ENCODE measurements at places on chromosomes 12 and 14.

DNA sequence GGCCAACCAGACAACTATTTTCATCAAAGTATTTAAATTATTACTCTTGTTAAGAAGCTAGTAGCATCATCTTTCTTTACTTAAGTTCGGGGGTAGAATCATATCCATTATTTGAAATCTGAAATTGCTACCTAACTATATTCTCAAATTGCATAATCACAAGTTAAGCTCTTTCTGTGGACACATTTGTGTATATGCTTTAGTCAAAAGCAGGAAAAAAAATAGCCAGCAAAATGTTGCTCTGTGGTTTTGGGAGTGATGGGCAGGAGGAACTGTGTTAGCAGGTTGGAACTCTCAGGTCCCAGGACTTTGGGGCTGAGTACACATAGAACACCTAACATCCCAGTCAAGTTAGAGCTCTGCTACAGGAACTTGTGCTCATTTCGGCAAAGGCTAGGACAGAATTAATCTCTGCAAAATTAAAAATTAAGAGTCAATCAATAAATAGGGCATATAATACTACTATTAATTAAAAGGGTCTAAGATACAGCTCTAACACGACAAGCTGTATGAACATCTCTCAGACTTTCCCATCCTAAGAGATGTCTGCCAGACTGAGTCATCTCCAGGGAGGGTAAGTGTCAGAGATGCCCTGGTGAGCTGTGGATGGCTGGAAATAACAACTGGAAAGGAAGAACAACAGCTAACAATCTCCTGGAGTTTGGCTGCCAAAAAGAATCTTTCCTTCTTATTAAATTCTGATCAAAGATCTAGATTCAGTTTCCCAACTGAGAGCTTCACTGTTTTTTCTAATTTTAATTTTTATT is 203.5 kb upstream of the GZMB start:
- DNase-seq = no peak

- no peak for DNase-seq
Observed at GRCh38 chr14:104091061-104091926, 5.8 kb downstream of the ASPG start.

- DNase-seq = no peak
Observed at GRCh38 chr12:19409376-19409775, 29.9 kb upstream of the AEBP2 start.

DNA sequence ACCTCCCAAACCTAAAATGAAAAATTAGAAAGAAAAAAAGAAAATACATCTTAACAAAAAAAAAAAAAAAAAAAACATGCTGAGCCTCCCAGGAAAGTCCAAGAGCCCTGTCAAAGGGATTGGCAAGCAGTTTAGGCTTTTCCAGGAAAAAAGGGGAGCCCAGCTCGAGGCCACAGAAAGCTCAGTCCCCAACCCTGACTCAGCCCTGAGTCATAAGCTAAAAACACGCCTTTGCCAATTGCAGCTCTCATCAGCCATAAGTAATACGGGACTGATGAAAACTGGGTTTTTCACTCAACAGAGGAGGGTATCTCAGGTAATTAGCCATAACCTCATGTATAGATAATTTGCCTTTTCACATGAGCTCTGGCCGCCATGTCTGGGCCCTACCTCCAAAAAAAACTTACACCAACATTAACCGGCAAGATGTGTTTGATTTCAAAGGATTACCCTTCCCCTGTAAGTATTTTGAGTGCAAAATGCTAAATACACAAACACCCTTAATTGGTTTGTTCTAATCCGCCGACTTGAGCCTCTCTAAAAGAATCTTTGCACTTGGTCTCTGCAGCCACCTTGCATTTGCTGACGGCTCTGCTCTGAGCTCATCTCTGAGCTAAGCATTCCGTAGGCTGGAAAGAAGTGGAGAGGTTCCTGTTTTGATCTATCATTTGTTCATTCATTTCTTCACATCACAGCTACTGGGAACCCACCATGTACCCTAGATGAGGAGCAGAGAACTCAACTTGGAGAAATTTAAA is 319.2 kb downstream of the BCL11B start:
- no peak for DNase-seq

DNA sequence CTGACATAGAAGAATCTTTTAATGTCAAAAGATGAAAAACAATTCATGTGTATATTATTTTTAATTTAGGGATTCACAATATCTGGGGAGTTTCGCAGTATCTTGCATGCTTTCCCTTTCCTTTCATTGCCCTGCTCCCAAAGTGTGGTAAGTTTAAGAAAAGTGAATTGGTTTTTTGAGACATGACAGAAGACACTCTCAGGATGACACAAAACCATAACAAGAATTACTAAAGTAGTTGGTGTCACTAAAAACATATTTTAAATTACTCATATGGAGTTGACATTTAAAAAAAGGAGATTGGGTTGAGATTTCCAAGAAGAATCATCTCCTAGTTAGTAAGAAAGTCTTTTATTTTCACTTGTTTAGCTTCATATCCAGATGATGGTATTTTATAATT is 5.1 kb upstream of the PCNX1 start:
- no peak for DNase-seq

- DNase-seq = no peak
Observed at GRCh38 chr12:120453977-120454376, 7.7 kb downstream of the GATC start.

DNA sequence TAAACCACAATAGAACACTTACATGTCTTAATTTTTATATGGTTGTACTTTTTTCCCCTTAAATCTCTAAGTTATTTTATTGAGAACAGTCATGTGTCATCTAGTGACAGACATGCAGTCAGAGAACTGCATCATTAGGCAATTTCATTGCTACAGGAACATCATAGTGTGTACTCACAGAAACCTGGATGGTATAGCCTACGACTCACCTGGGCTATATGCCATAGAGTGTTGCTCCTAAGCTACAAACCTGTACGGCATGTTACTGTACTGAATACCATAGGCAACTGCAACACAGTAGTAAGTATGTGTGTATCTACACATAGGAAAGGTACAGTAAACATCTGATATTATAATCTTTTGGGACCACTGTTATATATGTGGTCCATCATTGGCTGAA is 557.6 kb downstream of the PRKD1 start:
- DNase-seq = no peak

GRCh38 chr12:76784600-76785051 is 20.7 kb downstream of the ZDHHC17 start:
- DNase-seq = no peak

DNA sequence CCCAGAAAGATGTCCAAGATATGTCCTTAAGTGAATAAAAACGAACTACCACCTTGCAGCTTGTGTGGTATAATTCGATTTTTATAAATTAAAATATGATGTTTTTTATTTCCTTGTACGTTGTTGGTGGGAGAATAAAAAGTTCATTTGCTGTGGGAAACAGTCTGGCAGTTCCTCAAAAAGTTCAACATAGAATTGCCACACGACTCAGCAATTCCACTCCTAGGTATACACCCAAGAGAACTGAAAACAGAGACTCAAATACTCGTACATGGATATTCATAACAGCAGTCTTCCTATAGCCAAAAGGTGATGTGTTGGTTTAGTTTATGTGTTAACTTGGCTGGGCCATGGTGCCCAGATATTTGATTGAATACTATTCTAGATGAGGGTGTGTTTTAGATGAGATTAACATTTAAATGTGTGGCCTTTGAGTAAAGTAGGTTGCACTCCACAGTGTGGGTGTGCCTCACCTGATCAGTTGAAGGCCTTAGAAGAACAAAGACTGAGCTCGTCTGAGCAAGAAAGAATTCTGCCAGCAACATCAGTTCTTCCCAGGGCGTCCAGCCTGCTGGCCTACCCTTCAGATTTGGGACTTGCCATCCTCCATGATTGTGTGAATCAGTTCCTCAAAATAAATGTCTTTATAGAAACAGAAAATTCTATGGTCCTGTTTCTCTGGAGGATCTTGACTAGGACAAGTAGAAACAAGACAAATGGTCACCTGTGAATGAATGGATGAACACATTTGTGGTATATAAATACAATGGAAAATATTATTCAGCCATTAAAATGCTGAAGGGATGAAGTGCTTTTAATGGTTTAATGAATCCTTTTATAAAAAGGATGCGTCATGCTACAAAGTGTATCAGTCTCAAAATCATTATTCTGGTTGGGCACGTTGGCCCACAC is 5.1 kb upstream of the DENR start:
- DNase-seq = no peak

- DNase-seq = no peak
Observed at GRCh38 chr12:14982562-14982961, 9.7 kb downstream of the PDE6H start.

DNA sequence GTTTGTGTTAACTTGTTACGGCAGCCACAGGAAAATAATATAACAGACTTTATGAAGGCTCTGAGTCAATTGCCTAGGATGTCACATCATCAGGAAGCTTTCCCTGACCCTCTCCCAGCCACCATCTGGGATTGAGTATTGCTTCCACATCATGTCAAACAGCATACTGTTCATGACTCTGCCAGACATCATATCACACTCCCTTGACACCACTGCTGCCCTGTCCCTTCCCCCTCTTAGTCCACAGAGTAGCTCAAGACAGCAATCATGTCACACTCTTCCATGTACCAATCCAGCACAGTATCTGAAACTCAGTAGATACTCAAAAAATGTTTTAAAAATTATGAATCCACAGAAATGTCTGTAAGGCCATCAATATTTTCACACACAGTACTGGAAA is 168.0 kb downstream of the PIK3C2G start:
- no peak for DNase-seq

DNA sequence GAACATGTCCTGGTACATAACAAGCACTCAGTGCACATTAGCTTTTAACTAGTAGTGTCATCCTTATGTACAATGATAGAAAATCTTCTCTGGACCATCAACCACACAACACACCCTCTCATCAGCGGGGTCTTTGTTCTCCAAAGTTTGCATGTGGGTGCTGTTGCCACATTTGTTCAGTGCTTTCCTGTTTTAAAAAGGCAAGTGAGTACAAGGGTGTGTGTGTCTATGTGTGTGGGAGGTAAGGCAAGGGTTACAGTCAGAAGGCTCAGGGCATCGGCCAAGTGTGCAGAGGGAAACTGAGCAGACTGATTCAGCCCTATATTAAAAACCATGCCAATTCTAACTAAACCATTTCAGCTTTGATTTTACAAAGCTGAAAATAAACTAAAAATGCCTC is 17.9 kb downstream of the KRT76 start:
- no peak for DNase-seq

DNA sequence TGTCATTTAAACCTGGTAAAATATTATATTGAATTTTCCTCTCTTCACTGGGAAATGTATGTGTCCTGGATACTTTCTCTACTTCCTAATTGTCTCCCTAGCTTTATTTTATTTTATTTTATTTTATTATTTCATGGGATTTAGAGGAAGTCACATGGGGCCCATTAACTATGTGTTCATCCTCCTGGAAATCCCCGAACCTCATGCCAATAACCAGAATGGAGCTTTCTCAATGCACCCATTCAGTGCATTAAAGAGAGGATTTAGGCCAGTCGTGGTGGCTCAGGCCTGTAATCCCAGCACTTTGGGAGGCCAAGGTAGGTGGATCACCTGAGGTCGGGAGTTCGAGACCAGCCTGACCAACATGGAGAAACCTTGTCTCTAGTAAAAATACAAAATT is 1.3 kb upstream of the RPGRIP1 start:
- DNase-seq = no peak

DNA sequence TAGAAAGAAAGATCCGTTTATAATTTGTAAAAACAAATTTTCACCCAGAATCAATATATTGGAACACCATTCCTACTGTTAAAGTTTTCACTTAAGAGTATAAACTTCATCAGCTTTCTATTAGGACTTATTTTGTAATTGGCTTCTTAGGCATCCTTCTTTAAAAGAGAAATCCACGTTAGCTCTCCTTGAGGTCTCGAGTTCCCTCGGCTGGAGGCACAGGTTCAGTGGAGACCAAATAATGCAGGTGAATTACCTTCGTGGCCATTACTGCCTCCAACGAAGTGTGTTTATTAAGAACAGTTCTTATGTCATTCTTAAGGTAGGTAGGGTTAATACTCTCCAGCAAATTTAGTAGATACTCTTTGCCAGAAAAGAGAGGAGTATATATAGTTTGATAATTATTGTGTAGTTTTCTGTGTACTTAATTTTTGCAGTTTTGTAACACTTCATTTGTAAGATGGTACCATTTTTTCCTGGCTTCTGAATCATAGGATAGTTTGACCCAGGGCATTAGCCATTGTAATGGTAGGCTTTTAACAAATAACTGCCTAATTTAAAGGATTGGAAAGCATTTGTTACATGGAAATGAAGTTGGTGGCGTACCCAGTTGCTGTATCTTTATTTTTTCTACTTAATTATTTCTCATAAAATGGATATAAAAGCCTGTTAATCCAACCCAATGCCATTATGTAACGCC is 2.2 kb downstream of the CALM1 start:
- no peak for DNase-seq

DNA sequence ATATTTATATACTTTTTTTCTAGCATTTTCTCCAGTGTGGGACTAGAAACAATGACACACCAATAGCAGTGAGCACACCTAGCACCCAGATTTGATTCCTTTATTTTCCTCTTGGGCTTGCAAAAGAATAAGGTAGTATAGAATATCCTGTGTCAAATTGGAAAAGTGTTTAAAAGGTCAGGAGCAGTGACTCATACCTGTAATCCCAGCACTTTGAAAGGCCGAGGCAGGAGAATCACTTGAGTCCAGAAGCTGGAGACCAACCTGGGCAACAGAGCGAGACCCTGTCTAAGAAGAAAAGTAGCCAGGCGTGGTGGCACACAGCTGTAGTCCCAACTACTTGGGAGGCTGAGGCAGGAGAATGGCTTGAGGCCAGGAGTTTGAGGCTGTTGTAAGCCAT is 53.8 kb upstream of the SGPP1 start:
- no peak for DNase-seq

DNA sequence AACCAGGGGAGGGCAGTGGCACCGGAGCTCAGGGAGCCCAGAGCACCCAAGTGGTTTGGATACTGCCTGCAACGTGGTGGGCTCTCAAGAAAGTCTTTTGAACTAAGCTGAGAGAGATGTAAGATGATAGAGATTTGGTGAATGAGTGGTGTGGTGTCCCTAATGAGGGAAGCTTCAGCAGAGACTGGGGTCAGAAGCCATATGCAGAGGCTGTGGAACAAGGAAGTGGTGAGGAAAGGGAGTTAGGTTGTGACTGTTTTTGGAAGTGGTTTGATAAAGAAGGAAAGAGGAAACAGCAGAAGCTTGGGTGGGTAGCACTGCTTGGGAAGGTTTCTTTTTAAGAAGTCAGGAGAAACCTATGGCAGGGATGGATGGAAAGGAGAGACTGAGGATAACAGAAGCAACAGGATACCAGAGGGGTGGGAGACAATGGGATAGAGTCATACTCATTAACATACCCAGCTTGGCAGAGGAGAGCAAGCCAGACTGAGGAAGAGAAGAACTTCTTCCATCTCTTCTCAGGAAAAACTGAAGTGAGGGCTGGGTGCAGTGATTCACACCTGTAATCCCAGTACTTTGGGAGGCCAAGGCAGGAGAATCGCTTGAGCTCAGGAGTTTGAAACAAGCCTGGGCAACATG is 24.1 kb downstream of the SLC4A8 start:
- DNase-seq = no peak

GRCh38 chr14:28116716-28117115 is 649.9 kb upstream of the FOXG1 start:
- DNase-seq = no peak

Measured in stimulated activated CD4-positive, alpha-beta T cell treated with anti-CD3 and anti-CD28 coated beads, Interleukin-1b, Interleukin-23, amount 100 ng/mL, for 4 hours (primary cell).